ENCODE measurements at places on chromosomes 12 and 14. TPM values are rescaled to one million over a fixed set of nuclear protein-coding genes. Genes with fewer than 3 reads are reported as not detected.

GRCh38 chr12:130334937-130335336 lies 2.8 kb upstream of the PIWIL1 start:
- DNase-seq, result no peak

DNA sequence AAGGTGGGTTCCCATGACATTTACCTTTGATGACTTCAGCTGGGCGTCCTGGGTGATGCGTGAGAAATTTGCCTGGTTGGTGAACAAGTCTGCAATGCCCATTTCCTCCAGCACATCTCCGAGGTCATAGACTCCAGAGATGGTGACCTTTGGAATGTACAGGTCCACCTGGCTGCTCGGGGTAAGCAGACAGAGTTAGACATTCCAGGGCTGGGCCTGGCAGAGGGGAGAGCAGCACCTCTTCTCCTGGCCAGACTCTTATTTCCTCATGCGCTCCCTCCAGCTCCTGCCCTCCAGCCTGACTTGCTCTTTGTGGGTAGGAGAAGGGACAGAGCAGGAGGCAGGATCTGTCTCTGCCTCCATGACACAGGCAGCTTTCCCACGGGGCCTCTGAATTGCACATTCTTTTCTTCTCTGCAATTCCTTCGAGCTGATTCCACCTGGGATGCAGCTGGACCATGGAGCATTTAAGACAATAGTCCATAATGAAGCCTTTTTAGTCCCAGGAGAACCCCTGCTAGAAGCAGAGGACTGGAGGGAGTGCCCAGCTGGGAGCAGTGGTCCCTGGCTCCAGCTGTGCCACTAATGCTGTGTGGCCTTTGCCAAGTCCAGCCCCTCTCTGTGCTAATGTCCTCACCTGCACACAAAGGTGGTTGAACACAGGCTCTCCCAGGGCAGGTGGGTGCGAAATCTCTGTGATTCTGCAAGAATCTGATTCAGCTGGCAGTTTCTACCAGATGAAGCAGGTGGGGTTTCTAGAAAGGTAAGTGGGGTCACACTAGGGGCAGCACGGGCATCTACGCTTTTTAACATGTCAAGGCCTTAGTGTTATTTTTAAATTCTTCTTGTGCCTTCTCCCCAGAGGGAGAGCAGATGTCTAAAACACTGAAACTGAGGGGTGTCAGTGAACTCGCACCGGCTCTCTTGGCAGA lies 13.2 kb upstream of the SERPINA10 start:
- DNase-seq, result no peak

GRCh38 chr12:69141074-69141473 lies 98.3 kb upstream of the CPSF6 start:
- no peak for DNase-seq

GRCh38 chr14:89881839-89882238 lies 72.7 kb downstream of the EFCAB11 start:
- no peak for DNase-seq

DNA sequence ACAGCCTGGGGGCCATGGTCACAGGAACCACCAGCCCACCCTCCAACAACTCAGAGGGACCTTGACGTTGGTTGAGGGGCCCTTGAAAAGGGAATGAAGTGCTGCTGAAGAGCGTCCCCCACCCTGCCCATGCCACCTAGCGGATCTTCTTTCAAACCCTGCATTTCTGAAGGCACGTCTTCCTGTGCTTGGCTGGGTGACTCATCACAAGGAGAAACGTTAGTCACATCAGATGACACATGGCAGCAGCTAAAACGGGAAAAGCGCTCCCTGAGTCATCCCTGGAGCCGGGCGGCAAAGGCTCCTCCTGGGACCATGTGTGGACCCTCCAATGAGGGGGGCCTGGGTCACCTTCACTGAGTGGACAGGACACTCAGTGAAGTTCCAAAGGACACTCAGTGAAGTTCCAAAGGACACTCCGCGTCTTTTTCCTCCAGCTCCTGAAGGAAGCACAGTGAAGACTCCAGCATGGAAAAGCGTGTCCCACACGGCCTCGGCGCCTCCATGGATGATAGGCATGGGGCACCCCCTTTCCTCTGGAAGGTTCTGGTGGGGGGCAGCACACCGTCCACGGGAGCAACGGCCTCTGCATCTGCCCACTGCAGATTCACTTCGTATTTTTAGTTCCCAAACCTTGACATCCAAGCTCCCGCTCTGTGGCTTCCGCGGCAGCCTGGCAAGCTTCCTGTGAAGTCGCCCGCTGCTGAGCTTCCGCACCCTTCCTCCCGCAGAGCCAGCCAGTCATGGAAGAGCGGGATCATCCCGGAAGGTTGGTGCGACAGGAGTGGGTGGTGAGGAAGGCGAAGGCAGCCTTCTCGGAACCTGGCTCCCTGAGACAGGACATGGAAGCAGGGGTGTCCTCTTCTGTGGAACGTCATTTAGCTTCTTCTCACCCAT lies 383.4 kb downstream of the VRK1 start:
- DNase-seq, result no peak

DNA sequence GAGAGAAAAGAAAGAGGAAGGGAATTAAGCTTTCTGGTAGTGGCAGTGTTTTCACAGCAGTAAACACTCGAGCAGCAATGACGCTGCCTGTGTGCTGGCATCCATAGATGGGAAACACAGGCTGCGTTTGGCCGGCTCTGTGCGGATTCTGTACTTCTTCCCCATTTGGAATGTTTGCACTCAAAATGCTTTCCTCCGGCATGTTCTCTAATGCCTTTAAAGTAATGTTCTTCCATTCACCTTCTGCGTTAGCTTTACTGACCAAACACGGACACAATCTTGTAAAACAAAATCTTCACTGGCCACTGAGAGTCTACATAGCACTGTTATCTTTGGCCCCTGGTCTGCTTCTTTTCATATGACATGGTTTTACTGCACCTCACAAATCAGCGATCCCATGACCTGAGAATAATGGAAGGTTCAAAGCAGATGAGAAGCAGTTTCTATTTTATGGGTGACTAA lies 31.4 kb downstream of the DCP1B start:
- peak; percentile 82 for DNase-seq

DNA sequence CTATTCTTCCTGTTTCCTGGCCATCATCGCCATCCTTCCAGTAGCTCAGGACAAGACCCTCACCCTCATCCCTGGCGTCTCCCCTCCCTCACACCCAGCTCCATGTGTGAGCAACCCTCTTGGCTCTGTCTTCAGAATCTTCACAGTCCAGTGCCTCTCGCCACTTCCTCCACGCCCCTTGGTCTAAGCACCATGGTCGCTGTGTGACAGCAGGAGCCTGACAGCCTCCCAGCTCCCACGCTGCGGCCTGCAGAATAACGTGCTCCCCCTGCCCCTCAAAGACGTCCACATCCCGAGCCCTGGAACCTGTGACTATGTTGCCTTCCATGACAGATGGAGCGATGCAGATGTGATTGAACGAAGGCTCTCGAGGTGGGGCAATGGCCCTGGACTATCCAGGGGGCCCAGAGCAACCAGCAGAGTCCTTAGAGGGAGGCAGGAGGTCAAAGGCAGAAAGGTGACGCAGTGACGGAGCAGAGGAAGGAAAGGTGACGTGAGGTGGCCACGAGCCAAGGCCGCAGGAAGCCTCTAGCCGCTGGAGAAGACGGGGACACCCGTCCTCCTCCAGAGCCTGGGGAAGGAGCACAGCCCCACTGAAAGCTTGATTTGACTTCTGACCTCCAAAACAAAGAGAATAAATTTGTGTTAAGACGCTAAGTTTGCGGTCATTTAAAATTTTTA lies 139.8 kb downstream of the CALM1 start:
- peak; percentile 65 for DNase-seq

DNA sequence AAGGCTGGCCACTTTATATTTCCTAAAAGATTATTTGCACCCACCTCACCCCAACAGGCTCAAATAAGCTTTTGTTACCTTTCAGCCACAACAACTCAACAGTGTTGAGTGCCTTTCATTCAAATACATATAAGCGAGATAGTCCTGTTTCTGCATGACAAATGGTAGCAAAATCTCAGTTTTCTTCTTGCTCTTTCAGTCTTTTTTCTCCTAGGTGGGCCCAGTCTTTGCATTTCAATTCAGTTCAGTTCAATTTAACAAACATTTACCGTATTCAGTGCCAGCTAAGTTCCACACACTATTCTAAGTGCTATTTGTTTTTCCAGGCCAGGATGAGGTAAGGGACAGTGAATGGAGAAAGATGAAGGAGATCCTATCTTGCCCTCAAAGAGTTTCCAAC lies 25.9 kb upstream of the BMP4 start:
- DNase-seq, result no peak

DNA sequence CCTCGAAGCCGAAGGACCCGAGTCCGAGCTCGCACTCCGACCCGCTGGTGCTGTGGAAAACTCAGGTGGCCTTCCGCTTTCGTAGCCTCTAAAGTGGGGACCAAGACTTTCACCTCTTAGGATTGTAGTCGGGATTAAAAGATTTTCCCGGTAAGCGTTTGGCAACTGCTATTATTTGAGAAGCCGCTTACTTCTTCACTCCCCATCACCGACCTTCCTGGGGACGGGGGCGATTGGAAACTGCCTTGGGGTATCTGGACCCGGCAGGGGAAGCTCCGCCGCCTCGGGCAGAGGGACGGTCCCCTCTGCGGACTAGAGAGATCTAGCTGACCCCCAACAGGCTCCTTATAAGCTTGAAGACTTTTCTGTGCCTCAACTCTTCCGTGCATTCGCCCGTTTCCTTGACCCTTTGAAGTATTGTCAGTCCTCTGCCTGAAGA lies 659 bp downstream of the TRAFD1 start:
- no peak for DNase-seq

- DNase-seq, result no peak
These were observed 264.2 kb upstream of the AMIGO2 start for GRCh38 chr12:47343684-47344567.

DNA sequence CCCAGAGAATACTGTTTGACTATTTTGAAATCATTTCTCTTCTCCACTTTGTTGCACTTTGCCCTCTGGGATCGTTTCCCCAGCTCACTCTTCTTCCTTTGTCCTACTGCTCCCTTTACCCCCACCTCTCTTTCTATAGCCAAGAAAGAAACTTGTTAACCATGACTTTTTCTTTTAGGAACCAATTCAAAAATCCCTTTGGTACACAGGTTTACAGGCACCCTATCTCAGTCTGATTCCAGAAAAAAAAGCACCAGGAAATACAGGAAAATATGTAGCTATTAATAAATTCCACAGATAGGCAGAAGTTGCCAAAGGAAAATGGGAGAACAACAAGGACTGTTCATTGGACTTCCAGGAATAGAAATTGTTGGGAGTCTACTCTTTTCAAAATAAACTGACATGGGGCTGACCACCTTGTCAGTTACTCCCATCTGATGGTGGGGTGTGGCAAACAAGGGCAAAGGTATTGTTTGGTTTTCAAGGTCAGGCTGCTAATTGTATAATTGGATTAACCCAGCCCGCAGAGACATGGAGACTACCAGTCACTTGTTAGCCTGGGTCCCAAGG lies 82.4 kb downstream of the CRADD start:
- no peak for DNase-seq

DNA sequence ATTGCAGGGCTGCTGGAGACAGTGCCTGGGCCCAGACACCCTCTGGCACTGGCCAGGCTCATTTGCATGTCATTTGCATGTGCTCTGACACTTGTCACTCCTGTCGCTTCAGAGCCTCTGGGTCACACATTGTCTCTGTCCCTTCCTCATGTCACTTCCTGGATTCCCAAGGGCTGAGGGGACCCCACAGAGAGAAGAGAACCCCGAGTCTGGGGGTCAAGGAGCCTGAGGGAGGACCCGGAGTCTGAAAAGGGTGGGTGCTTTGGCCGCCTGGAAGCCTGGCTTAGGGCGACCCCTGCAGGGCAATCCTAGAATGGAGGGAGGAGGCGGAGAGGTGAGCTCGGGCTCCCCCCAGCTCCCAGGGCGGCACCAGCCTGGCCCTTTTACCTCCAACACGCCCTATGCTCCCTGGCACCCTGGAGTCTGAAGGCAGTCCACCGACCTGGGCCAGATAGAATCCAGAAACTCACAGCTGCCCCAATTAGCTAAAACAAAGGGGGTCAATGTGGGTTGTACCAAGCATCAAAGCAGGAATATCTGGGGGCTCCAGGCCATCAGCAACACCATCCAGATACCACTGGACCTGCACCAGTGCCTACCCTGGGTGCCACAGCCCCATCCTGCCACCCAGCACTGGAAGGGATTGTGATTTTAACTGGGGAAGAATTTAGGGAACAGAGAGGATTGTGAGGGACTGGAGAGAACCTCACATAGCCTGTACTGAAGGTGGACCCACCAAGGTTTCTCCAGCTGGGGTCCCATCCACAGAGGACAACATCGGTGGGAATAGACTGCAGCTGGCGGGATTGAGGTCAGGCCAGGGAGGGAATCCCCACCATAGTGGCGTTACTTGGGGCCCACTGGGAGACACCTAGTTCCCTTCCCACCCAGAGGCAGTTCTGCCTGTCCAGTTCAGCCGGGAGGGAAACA lies 21.8 kb upstream of the KRT78 start:
- peak; percentile 71 for DNase-seq

The FZD10 gene
- total RNA-seq, result 1.2 TPM

The ALG10B gene
- total RNA-seq, result 5.7 TPM

The PGF gene
- total RNA-seq, result 68.8 TPM

The IGF1 gene
- 123 TPM for total RNA-seq

The SLC10A1 gene
- total RNA-seq, result not detected

The TEAD4 gene
- 28.5 TPM for total RNA-seq

The ESRRB gene
- not detected for total RNA-seq

The SLC25A47 gene
- total RNA-seq, result not detected

The SLC8A3 gene
- not detected for total RNA-seq

The CELA1 gene
- total RNA-seq, result not detected

The TC2N gene
- 80.9 TPM for total RNA-seq

The A2ML1 gene
- 0.22 TPM for total RNA-seq

The IL22 gene
- not detected for total RNA-seq

The SERPINA9 gene
- not detected for total RNA-seq

The MYF6 gene
- not detected for total RNA-seq

The C12orf50 gene
- total RNA-seq, result 0.40 TPM
